ENCODE measurements at places on chromosomes 6 and 20. TPM values are rescaled to one million over a fixed set of nuclear protein-coding genes. Genes with fewer than 3 reads are reported as not detected.

OR2J2 gene
- not detected for total RNA-seq

HSF2 gene
- 45.7 TPM for total RNA-seq

OR2H1 gene
- total RNA-seq = not detected

PRR18 gene
- not detected for total RNA-seq

GRCh38 chr20:58470336-58471192 lies 44.6 kb downstream of the APCDD1L start:
- DNase-seq = no peak

- DNase-seq = no peak
These were observed 5.3 kb upstream of the FILIP1 start for GRCh38 chr6:75498862-75499261.

DNA sequence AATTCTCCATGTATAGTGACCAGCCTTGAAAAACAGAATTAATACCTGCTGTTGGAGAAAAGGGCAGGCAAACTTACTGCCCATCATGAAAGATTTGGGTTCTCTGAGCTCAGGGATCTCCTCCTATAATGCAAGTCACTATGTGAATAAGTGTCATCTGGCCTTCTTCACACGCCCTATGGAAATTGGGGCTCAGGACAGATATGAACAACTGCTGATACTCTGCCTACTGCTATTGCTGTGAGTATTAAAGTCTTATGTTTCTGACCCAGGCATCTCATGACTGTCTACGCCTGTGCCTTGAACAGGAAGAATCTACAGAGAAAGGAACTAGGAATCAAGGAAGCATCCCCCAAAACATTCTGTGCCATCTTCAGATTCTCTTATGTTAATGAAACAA lies 226.1 kb downstream of the SOD2 start:
- DNase-seq = no peak

GRCh38 chr6:86859513-86859912 lies 77.8 kb upstream of the HTR1E start:
- DNase-seq = no peak

DNA sequence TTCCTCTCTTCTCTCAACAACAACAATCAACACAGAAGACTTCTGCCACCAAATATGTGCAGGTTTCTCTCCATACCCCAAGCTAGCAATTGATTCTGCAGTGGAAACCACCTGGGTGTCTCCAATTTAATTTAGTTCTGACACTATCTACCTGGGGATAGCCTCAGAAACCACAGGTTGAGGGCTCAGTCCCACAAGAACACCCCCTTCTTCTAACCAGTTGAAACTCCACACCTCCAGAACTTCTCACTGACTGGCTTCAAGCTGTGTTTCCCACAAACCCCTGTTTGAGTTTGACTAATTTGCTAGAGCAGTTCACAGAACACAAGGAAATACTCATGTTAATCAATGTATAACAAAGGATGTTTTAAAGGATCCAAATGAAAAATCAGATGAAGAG lies 52.5 kb upstream of the SPTLC3 start:
- DNase-seq = no peak

GRCh38 chr20:48845721-48846306 lies 18.0 kb upstream of the PREX1 start:
- DNase-seq = no peak

GRCh38 chr20:14633507-14633906 lies 296.1 kb upstream of the FLRT3 start:
- DNase-seq = no peak

GRCh38 chr6:18034798-18035202 lies 47.4 kb upstream of the KIF13A start:
- DNase-seq = no peak

GRCh38 chr6:128767705-128768104 lies 115.2 kb upstream of the LAMA2 start:
- DNase-seq = no peak

DNA sequence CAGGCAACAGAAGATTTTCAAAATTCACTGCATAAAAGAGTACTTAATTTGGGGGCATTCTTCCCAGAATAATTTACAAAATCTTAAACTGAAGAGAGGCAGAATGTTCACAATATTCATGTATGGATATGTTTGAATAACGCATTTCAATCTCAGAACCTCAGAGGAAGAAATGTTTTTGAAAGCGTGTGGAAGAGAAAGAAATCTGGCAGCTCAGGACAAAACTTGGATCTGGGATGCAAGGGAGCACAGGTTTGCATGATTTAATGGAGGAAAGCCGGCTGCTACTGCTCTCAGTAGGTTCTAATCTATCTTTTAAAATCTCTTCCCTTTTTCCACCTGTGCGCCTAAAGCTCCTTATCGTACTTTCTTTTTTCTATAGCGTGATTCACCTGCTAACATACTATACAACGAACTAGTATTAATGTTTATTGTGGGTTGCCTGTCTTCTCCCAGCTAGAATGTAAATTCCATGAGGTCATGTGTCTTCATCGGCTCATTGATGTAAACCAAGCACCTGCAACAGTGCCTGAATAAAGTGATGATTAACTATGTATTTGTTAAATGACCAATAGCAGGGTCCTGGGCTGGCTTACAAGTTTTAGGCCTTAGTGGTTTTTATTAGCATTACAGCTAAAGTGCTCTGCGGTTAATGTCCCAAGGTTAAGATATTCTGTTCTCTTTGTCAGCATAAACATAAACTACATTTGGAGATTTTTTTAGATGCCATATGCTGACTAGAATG lies 15.3 kb downstream of the PRL start:
- no peak for DNase-seq

DNA sequence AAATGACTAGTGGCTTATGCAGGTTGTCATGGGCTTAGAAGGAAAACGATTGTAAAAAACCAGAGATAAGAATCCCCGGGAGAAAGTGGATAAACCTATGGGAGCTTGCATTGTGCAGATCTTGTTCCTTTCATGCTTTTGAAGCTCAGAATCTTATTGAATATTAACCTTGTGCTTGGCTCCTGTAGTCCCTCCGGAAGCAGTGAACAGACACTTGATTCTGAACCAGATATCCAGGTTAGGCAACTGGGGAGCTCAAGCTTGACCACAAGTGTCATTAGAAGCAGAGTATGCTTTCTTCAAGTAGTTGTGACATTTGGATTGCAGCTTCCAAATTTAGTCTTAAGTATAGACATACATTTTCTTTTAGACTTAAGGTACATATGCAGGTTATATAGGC lies 212.6 kb upstream of the MOCS1 start:
- no peak for DNase-seq

- no peak for DNase-seq
These were observed 267.9 kb downstream of the PLCB1 start for GRCh38 chr20:8399947-8400346.
